ENCODE measurements at places on chromosomes 6 and 20. TPM values are rescaled to one million over a fixed set of nuclear protein-coding genes. Genes with fewer than 3 reads are reported as not detected.

YTHDF1 gene
- total RNA-seq, result 36.1 TPM

TMEM170B gene
- 0.48 TPM for total RNA-seq

FABP7 gene
- not detected for total RNA-seq

SIRPG gene
- 109 TPM for total RNA-seq

NOTCH4 gene
- 0.60 TPM for total RNA-seq

L3MBTL1 gene
- total RNA-seq, result 7.4 TPM

COL11A2 gene
- total RNA-seq, result 0.60 TPM

HUS1B gene
- total RNA-seq, result 0.86 TPM

HLA-G gene
- not detected for total RNA-seq

SAMD3 gene
- 70.5 TPM for total RNA-seq

WFDC5 gene
- 0.73 TPM for total RNA-seq

TFB1M gene
- 28.1 TPM for total RNA-seq

UNC5CL gene
- 2.3 TPM for total RNA-seq

POLR3F gene
- total RNA-seq, result 7.7 TPM

MAFB gene
- total RNA-seq, result 0.33 TPM

EYS gene
- not detected for total RNA-seq

TUBB1 gene
- total RNA-seq, result not detected

SLC22A7 gene
- total RNA-seq, result not detected

RNF144B gene
- total RNA-seq, result 2.0 TPM

HCRTR2 gene
- total RNA-seq, result not detected

VGLL2 gene
- total RNA-seq, result not detected

HLA-DPA1 gene
- total RNA-seq, result 176 TPM

SLC4A11 gene
- 1.8 TPM for total RNA-seq

TRERF1 gene
- total RNA-seq, result 17.4 TPM

TREM2 gene
- not detected for total RNA-seq

SYCP2 gene
- total RNA-seq, result 5.4 TPM

MICB gene
- 62.9 TPM for total RNA-seq

PLAGL2 gene
- total RNA-seq, result 28.9 TPM

KHDC1 gene
- total RNA-seq, result 8.5 TPM

PABPC1L gene
- total RNA-seq, result 58.9 TPM

ZNF311 gene
- total RNA-seq, result 0.65 TPM

AGPAT1 gene
- total RNA-seq, result 42.7 TPM

CCN6 gene
- not detected for total RNA-seq

KIFC1 gene
- 127 TPM for total RNA-seq
